CD4-positive, alpha-beta T cell (primary cell): ENCODE measurements at places on chromosomes 4 and X.

DNA sequence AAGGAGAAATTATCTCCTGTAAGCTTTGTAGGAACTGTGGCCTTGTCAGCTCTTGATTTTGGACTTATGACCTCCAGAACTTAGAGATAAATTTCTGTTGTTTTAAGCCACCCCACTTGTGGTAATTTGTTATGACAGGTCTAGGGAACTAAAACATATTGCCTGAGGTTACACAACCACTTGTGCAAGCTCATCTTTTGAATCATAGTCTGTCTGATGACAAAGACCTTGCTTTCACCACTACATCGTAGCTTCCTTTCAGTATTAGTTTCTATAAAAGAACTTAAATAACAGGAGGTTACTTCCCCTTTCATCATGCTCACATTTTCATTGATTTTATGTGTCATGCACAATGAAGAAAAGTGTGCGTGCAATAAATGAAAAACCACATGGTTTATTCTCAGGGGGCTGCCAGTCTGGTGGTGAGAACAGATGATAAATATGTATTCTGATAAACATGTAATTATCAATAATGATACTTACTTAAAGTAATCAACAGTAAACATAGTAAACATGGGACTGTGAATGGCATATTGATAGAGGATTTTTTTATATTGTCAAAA, 690.0 kb upstream of the HS3ST1 start:
- peak; percentile 22 for DNase-seq

- no peak for DNase-seq
Observed at GRCh38 chr4:7689773-7690693, 249.6 kb downstream of the AFAP1 start.

DNA sequence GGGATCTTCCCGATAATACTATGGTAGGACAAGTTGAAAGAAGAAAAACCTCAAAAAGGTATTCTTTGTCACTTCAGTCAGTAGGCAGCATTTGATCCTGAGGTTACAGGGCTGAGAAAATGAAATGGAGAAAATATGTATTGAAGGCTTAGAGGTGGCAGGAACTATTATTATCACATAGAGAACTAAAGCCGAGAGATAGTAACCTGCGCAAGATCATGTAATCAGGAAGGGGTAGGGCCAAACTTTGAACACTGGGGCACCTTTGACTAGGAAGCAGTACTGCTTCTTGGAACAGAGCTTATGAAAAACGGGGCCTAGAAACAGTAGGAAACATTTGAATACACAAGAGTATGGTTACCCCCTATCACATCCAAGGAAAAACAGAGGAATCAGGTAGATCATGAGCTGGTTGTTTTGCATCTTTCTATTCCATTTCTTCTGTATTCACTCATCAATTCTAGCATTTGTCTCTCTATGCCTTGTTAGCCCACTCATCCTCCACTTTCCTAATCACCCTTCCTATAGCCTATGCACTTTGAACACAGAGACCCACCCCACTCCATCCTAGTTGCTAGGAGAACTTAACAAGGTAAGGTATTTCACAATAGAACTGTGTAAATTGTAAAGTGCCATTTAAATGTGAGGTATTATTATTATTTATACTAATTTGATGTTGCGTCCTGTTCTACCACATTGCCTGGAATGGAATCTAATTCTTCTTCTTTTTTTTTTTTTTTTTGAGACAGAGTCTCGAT, 34.6 kb upstream of the SLC9A7 start:
- DNase-seq, result no peak

DNA sequence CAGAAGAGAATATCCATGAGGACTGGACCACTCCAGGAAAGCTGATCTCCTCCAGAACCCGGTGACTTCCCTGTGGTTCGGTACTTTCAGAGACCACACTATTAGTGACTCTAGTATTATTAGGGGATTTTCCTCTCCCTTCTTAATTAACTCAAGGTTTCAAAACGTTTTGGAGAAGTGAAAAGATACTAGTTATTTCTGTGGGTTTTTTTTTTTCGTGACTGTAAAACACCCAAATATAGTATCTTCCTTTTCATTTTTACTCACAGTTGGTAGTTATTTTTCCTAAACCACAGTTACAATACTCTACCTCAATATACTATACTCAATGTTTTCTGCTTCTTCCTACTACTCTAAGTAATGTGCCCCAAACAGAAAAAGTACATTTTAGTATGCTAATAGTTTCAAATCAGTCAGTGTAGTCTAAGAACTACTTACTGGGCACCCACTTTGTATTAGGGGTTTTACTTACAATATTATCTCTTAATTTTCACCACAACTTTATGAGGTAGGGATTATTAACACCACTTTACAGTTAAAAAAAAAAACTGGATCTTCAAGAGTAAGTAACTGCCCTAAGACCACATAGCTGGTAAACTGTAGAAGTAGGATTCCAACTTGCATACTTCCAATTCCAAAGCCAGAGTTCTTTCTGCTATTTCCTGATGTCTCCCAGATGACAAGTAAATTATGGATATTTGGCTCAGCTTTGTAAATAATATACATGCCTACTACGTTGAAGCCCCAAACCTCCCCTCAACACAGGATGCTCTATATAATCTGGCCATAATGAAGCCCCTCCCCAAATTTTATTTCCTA, 45.0 kb downstream of the SLC9A7 start:
- no peak for DNase-seq

DNA sequence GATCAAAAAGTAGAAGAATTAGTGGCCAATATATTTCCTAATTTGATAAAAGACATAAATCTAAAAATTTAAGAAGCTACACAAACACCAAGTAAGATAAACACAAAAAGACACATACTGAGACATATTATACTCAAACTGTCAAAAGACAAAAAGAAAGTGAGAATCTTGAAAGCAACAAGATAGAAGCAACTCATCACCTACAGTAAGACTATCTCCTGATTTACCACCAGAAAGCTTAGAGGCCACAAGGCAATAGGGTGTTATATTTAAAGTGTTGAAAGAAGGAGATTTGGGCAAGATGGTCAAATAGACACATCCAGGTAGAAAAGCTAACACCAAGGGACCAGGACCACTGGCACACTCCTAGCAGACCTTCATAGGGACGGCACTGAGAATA, 79.4 kb downstream of the ITM2A start:
- no peak for DNase-seq

DNA sequence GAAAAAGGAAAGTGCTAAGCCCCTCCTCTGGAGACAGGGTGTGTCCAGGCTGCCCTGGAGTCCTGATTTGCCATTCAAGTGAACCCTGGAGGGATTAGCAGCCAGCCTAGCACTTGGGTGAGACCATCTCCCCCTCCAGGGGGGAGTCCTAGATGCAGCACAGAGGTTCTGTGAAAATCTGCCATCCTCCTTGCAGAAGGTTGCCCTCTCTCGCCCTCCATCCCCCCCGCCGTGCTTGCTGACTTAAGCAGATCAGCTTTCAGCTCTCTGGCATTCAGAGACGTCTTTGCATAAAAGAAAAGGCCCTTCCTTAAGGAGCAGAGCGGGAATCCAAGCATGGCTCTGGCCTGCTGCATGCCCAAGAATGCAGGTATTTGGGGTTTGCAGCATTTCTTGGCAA, 102.1 kb upstream of the SCML1 start:
- no peak for DNase-seq
